ENCODE measurements at places on chromosomes 7 and 10.

GRCh38 chr7:112897839-112898431 lies 107.7 kb upstream of the TMEM168 start:
- no peak for DNase-seq

- no peak for DNase-seq
Observed at GRCh38 chr10:132129431-132129830, 57.3 kb upstream of the DPYSL4 start.

DNA sequence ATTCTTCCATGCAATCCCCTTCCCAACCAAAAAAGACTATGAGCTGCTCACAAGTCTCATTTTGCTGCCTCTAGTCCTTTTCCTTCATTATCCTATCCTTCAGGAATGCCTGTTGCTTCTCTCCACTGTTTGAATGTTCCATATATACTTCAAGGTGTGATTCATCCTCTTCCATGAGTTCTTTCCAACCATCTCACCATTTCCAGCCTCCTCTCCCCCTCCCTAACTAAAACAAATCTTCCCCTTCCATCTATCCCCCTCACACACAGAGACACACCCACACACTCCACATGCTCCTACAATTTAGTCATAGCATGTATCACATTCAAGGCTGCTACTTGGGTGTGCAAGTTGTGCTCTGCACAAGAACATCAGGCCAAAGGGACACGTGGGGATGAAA lies 254.3 kb downstream of the DYNC1I1 start:
- no peak for DNase-seq

DNA sequence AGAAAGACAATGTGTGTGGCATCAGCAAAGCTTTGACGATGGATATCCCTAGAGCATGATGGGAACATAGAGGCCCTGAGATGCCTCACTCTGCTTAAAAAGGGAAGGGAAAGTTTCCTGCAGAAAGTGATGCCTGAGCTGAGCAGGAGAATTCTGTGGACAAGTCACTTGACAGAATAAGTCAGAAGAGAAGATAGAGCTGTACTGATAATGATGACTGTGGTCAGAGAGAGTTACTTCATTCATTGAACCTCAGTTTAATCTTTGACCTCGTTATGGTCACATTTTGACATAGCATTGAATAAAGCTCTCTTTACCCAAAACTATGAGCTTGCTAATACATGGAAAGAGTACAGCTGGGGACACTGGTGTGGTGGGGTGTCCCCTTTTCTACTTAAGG lies 7.6 kb downstream of the CUBN start:
- DNase-seq = no peak

DNA sequence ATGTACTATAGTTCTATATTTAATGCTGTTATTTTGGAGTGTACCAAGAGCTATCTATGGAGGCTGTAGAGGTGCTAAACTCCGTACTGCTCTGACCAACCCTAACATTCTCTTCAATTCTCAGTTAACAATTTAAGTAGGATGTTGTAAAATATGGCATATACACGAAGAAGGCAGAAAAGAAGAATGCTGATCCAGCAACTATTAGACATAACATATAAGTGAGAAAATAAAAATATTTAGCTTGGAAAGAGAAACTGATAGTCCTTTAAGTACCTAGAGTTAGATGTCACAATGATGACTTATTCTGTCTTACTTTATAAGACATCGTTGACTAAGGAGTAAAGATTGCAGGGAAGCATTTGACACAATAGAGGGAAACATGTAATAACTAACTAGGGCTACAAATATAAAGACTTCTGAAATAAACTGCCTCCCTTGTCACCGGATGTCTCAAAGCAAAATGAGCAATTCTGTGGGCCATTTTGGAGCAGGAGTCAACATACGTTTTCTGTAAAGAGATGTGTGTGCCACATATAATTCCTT lies 159.5 kb downstream of the CPEB3 start:
- no peak for DNase-seq

DNA sequence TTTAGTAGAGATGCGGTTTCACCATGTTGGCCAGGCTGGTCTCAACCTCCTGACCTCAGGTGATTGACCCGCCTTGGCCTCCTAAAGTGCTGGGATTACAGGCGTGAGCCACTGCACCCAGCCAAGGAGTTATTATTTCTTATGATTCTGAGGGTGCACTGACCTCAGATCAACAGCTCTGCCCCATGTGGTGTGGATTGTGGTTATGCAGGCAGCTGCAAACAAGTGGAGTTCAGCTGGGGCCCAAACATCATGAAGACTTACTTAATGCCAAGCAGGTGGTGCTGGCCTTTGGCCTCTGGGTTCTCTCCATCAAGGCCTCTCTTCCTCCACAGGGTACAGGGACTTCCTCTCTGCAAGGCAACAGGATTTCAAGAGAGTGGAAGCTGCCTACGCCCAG lies 45.1 kb upstream of the OPTN start:
- DNase-seq = no peak

GRCh38 chr10:114172776-114173602 lies 1.0 kb downstream of the CCDC186 start:
- DNase-seq = no peak

DNA sequence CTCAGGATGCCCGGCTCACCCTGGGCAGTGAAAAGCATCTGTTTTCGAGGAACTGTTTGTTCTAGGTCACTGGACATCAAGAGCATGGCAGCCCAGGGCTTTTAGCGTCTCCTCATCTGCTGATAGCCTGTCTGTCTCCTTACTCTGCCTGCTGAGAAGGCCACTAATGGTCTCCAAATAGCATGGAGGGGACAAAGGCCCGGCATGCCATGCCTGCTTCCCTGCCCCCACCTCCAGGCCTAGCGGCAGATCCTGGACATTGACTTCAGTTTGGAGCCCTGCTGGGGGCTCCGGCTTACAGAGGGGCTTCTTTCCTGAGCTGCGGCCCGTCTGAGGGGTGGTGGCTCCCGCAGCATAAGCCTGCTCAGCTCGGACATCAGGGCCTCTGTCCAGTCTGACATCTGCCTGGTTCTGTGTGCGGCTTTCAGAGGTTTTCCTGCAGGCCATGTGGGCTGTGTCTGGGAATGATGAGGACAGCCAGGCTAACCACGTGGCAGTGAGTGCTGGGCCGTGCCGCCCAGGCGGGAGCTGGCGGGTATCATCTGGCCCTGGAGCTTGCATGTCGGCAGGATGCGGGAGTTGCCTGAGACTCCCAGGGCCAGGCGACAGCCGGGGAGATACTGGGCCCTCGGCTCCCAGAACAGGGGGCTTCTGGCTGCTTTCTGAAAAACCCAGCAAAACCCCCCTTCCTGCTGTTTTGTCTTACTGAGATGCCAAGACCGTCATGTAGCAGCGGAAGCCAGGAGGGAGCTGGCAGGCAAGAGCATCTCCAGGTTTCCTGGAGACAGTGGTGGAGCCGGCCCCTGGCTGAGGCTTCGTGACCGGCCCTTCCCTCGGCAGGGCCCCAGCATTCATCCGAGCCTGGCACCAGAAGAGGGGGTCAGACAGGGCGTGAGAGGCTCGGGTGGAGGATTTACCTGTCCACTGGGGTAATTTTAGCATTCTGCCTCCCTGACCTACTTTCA lies 9.2 kb downstream of the PFKFB3 start:
- DNase-seq = no peak

- no peak for DNase-seq
Observed at GRCh38 chr10:5424751-5425150, 12.4 kb downstream of the NET1 start.

DNA sequence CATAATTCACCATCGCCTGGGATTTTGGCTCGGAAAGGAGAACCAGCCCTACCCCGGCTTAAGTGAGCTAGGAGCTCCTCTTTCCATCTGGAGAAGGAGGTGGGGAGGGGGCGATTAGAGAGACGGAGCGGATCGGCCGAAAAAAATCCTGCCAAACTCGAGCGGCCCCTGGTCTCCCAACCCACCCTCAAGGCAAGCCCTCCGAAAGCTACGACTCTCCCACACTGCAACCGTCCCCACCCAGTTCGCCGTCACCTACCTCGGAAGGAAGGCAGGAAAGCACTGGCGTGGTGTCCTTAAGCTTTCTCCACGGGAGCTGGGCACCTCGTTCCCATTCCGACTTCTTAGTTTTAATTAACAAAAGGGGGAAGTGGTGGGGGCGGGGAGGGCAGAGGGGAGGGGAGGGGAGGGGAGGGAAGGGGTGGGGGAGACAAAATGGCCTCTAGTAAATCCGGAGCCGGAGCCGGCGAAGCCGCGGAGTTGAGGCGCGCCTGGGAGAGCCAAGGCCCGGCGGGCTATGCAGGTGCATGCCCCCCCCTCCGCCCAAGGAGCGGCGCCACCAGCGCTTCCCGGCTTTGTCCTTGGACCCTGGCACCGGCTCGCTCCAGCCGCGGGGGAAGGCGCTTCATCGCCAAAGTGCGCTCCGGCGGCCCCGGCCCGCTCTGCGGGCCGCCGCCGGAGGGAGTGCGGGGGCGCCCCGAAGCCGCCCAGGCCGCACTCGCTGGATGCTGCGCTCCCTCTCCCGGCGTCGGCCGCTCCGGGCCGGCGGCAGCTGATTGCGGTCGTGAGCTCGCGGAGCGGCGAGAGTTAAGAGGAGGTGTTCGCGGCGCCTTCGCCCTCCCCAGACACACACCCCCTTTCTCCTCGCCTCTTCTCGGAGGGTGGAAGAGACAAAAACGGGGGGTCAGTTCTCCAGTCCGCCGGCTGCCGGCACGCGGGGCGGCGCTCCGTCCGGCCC lies at the start of gene LRRC4:
Gene LRRC4 (minus strand): TSS at position 784 of the 958 bp plus-strand sequence. CDS start 797 bp downstream, outside the sequence.
- DNase-seq = peak; percentile 54

DNA sequence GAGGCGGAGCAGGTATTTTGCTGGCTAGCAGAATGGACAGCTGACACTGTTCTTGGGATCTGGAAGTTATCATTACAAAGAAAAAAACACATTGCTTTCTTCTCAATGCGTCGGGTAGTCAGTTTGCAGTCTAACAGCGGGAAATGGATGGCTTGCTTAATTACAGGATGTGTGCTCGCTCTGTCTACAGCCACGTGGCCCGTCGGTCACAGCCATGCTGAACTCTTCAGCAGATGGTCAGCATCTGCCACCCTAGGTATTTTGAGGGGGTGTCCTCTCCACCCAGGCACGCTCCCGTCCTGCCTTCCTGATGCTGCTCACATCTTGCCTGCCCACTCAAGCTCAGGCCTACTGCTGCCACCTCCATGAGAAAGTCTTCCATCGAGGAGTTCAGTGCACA lies 20.4 kb upstream of the INMT start:
- no peak for DNase-seq

DNA sequence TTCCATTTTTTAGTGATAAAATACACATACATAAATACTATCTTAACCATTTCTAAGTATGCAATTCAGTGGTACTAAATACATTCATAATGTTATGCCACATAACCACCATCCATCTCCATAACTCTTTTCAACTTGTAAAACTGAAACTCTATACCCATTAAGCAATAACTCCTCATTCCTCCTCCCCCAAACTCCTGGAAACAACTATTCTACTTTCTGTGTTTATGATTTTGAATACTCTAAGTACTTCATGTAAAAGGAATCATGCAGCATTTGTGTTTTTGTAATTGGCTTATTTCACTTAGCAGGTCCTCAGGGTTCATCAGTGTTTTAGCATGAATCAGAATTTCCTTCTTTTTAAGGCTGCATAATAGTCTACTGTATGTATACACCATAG lies 131.8 kb downstream of the TES start:
- no peak for DNase-seq

- no peak for DNase-seq
Observed at GRCh38 chr7:144713850-144714249, 122.0 kb downstream of the TPK1 start.

- DNase-seq = no peak
Observed at GRCh38 chr7:96253441-96253840, 68.5 kb downstream of the SLC25A13 start.

DNA sequence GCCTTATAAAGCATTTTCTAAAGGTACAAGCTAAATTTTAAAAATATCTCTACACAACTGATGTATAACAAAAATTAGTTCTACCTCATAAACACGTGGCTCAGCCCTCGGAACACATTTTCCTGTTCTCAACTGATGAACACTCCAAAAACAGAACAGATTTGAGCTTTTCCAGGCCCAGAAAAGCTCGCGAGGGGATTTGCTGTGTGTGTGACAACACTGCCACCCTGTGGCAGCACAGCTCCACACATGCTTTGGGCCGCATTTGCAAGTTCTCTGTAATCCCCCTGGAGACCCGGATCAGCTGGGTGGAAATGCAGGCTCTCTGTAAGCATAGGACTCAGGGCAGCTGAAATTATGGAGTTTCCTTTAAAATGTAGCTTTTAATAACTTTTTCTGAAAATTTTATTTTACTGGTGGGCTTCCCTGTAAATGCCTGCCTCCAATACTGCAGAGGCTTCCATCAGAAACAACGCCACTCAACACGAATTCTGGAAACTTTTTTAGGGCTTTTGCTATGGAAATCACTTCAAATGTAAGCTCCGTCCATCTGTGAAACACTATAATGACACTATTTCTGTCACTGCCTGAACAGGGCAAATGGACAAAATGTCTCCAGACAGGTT lies 155.5 kb downstream of the COBL start:
- peak; percentile 84 for DNase-seq

GRCh38 chr10:132972149-132972985 lies 30.0 kb upstream of the CFAP46 start:
- DNase-seq = no peak

DNA sequence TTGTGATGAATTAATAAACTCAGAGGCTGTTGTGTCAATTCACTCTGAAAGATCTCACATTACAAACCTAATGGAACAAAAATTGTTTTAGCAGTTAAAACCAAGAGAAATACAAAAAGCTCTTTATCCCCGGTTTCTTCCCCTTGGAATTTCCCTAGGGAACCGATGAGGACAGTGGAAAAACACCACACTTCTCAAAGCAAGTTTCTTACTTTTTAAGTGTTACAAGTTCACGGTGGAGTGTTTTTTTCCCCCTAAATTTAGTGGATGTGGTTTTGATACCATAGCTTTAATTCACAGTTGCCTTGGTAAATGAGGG lies 10.3 kb downstream of the BAMBI start:
- no peak for DNase-seq

- DNase-seq = peak; percentile 83
Observed at GRCh38 chr10:6239213-6239991, 36.7 kb downstream of the PFKFB3 start.

GRCh38 chr10:27865221-27865635 lies 119.6 kb upstream of the MKX start:
- DNase-seq = no peak

DNA sequence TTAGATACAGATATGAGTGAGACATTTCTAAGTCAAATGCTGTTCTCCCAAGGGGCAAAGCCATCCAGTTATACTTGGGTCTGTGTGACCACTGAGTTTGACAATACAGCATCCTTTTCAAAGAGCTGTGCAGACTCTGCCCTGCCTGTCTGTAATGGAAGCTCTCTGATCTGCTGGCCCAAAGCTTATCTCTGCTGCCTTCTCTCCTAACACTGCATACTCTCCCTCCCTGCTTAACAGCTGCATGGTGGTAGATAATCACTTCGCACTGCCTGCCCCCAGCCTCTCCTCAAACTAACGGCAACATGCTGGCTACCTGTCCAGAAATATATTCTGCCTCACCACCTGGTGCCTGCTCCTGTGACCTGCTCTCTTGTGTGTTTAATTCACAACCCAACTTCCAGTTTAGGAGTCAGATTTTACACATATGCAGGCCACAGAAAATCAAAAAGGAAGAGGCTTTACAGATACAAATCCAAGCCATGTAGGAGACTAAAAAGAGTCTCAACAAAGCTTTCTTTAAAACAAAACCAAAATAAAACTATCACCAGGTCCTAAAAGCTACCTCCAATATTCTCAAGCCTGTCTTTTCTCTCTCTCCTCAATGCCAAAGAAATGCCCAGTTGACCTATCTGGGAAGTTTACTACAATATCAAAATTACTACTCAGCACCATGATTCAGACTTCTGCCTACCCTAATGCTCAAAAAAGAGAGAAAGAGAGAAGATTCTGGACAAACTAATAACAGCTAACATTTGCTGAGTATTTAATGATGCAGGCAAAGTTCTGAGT lies 145.6 kb downstream of the RELN start:
- DNase-seq = peak; percentile 3

All from common myeloid progenitor, CD34-positive (primary cell).